Stimulated activated CD4-positive, alpha-beta T cell treated with anti-CD3 and anti-CD28 coated beads, Interleukin-4, amount 100 ng/mL, for 1 hour (primary cell): ENCODE measurements at places on chromosomes 7 and 10.

DNA sequence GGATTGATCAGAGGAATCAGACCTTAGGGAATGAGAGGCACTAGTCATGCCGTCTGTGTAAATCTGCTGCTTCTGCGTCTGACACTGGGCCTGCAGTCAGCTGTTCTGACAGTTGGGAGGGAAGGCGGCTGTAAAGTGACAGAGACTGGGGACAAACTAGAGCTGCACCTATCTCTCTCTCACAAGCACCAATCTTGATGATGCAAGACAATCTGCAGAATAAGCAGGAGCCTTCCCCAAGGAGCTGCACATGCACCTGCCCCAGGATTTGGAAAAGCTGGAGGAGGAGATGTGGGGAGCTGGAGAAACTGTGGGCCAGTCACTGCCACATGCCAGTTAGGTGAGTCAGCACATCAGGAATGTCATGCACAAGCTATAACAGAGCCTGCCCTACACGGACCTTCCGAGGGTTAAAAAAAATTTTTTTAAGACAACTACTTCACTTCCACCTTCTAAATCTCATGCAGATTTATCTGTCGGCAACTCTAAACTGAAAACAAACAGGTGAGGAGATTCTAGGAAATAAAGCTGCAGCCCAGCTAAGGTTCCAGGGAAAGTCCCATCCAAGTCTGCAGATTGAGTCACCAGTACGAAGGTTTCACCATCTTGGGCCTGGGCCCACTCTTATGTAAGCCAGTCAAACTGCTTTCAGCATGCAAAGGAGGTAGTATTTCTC, 39.2 kb downstream of the ENO4 start:
- DNase-seq = no peak

- no peak for DNase-seq
Measured at GRCh38 chr7:15687546-15688278, 1.2 kb upstream of the MEOX2 start.

- no peak for DNase-seq
Measured at GRCh38 chr7:128831178-128831993, 1.2 kb downstream of the FLNC start.

- DNase-seq = no peak
Measured at GRCh38 chr10:97718178-97718577, 4.6 kb downstream of the MARVELD1 start.

DNA sequence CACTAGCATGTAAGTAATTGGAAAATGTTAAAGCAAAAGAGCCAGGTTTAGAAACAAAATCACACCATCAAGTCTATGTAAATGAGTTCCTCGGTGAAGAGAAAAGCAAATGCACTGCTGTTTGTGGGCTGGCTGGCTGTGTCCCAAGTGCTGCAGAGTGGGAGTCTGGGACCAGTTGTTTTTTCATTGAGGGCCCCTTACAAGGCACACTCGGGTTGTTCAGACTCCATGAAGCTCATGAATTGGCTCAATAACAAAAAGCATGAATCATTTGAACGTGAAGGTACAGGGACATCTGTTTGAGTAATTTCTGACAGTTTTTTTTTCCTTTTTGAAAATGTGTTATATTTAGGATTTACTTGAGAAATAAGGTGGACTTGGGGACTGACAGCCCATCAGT, 28.0 kb downstream of the GRK5 start:
- DNase-seq = no peak

- DNase-seq = no peak
Measured at GRCh38 chr7:48875045-48875916, 49.1 kb upstream of the CDC14C start.

- DNase-seq = no peak
Measured at GRCh38 chr7:55374213-55374612, 9.1 kb downstream of the LANCL2 start.

DNA sequence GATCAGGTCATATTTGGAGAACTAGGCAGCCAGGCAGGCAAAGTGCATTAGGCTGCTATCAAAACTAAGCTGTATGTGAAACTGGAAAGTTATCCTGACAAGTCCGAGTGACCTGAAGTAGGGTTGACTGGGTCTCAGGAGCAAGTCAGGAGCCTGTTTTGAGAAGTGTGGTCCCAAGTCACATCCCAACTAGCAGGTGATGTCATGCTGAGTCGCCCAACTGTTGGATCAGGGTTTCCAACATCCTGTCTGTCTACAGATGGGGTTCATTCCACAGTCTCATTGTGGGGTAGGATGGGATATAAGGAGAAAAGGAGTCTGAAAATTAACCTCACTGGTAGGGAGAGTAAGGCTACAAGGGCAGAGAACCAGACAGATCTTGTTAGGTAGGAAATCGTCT, 27.0 kb downstream of the SLC26A4 start:
- no peak for DNase-seq
